ENCODE measurements at places on chromosomes 7 and 10.

- no peak for DNase-seq
Observed at GRCh38 chr7:47132471-47132870, 449.4 kb downstream of the TNS3 start.

GRCh38 chr7:99261646-99262045 lies 11.0 kb upstream of the MYH16 start:
- DNase-seq = no peak

DNA sequence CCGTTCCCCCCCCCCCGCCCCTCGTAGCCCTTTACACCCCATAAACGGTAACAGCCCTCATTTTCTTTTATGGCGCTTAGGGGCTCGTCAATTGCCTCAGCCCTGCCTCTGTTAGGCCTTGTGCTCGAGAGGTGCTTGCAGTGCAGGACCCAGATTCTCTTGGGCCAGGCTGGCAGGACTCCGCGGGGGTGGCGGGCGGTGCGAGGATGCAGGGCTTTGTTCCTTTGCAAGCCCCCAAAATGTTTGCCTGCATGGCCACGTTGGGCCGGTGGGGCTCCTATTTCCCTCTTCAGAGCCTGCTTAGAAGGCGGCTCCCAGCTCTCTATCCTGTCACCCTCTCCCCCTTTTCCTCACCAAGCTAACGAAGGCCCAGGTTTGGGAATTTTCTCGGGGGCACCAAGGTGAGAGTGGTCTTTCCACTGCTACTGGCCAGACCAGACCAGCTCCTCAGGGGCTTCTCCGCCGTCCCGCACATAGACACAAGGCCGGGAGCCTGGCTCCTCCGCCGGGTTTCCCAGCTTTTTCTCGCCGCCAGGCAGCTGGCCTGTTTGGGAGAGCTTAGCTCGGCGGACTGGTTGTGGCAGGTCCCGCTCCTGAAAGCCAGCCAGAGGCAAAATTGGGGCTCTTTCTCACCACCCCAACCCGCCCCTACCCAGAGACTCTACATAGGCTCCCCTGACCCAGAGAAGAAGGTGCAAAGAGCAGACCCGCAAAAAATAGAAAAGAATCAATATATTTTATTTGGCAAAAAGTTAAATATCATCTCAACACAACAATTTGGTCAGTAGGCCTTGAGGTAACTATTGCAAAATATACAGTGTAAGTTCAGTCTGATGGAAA lies 3.4 kb downstream of the HOXA9 start:
- no peak for DNase-seq

DNA sequence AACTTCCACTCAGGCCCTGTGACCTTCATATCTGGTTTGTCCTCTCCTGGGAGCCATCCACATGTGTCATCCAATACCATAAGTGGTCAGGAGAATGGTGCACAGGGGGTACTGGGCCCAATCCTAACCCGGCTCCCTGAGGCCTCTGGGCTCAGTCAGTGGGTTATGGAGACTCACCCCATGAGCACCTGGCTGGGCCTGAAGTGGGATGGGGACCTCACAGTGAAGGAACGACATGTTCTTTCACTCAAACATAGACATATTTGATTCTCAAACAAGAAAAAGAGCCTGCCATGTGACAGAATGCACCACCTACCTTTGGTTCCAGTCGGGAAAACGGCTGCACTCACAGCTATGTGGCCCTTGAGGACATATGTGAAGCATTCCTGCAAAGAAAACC lies 51.8 kb downstream of the XPNPEP1 start:
- no peak for DNase-seq

- no peak for DNase-seq
Observed at GRCh38 chr7:7970531-7971307, 2.1 kb downstream of the GLCCI1 start.

GRCh38 chr7:140049339-140050024 lies 13.3 kb downstream of the PARP12 start:
- DNase-seq = no peak

GRCh38 chr7:1359051-1359400 lies 100.2 kb downstream of the MICALL2 start:
- no peak for DNase-seq

- no peak for DNase-seq
Observed at GRCh38 chr10:31352436-31353226, 33.6 kb downstream of the ZEB1 start.

DNA sequence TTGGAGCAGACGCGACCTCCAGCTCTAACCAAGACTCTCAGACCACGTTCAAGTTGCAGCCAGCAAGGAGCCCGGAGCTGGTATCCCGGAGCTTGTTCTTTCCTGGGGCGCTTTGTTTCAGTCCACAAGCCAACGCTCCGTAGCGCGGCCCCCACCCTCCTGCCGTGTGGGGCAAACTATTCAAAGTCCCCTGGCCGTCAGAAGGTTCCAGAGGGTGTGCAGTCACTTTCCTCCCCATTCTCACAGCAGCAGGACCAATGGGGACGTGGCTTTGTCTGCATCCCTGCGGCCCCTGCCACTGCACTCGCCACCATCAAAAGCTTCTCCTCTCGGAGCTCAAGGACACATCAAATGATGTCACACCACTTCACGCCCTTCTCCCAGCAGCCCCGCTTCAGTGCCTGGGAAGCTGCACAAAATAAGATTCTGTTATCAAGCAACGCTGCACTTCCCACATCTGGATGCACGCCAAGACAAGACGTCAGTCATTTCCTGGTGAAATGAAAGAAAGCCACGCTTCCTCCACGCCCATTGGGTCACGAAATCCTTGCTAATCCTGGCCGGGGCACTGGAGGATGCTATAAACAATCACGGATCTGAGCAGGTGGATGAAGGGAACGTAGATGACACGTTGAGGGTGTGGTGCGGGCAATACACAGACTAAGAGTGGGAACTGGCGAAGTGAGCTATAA lies 348.2 kb downstream of the PTPRN2 start:
- no peak for DNase-seq

GRCh38 chr7:5284304-5285281 lies 1.9 kb downstream of the SLC29A4 start:
- no peak for DNase-seq

GRCh38 chr10:44020322-44021111 lies 364.4 kb downstream of the CXCL12 start:
- DNase-seq = no peak

- no peak for DNase-seq
Observed at GRCh38 chr10:102691285-102692066, 22.7 kb downstream of the ARL3 start.

DNA sequence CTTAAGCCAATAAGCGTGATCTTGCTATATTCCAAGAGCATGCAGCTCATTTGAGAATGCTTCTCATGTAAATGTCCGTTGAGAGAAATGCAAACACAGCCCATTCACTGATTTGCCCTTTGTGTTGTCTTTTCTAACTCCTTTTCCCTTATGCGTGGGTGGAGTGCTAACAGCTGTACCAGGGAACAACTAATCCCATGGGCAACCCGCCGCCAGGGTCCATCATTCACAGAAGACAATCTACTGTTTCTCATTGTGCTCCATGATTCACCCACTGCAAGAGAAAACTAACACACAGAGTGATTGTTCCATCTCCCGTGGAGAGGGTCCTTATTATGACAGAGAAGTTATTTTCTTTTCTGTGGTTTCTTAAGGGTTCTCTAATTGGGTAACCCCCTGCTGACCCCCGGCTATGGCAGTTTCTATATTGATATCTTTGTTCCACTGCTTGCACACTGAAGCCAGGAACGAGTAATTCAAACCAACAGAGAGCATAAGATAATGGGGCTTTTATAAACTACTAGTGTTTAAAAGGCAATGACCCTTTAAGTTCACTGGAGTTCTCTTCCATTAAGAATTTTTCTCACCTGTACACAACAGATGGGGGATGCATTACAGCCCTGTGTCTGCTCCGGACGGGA lies 298.7 kb downstream of the BAMBI start:
- DNase-seq = no peak

DNA sequence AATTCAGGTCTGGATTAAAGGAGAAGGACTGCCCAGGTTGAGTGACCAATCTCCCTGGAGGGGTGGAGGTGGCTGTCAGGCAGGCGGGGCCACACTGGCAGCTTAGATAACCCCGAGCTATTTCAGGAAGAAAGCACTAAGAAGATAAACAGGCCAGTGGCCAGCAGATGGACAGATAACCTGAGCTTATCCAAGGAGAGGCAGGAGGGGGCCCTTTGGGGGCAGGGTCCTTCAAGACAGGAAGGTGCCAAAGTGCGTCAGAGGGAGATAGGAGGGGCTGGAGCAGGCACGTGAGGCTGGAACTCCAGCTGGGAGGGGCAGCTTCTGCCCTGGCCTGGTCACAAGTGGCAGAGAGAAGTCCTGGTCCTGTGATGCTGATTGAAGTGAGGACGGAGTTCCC lies 29.8 kb upstream of the PODXL start:
- no peak for DNase-seq

DNA sequence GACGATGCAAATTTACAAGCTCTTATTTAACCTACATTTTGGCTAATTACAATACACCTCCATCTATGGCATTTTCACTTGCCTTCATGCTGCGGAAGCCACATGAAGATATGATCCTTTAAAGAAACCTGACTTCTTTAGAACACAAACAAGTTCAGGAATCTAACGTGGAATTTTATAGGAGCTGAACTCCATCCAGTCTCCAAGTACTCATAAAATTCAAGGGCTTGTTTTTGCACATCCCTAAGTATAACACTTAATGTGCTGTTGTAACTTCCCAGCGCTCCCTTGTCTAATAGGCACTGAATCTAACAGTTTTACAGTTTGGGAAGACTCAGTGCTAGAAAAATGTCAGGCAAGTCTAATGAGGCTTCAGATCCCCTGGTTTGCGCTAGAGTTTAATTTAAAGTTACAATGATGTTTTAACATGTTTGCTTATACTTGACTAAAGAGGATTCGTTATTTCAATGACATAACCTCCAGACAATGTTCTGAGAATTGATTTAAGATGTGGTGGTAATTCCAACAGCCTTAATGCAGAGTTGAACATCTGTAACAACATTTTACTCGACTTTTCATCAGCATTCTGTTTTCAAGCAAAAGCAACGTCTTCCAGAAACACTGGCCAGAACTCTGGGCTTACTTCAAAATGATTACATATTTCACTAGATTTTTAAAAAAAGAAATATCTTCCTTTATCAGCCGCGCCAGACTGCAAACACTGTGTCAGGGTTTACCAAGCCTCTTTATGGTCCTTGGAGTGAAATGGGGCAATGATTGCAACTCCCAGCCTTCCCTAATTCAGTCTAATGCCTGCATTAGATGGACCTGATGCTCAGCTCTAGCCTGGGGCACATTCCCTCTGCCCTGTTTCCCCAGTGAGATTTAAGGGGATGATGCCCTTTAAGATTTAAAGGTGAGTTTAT lies 664.3 kb downstream of the KCNMA1 start:
- DNase-seq = no peak

GRCh38 chr7:44884621-44885393 lies 523 bp downstream of the PURB start:
- DNase-seq = peak; percentile 33

GRCh38 chr7:127091620-127092019 lies 161.1 kb downstream of the GRM8 start:
- DNase-seq = peak; percentile 3

DNA sequence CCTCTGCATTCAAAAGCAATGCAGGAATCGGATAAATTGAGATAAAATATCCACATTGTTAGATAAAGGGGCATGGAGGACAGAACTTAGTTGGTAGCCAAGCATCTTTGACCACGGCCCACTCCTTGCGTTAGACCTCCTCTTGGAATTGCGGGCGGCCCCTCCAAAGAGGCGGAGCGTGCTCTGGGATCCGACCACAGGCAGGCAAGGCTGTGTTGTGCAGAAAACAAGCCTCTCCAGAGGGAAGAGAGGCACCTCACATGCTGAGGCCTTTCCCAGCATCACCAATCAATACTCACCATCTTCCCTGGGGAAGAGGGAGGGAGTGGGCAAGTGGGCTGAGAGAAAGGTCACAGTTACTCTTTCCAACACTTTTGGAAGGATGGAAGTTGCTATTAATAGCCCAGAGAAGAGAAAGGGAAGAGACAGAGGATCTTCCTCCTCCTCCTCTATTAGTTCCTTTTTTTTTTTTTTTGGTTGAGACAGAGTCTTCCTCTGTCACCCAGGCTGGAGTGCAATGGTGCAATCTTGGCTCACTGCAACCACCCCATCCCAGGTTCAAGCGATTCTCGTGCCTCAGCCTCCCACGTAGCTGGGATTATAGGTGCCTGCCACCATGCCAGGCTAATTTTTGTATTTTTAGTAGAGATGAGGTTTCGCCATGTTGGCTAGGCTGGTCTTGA lies 49.7 kb upstream of the NRF1 start:
- no peak for DNase-seq

- no peak for DNase-seq
Observed at GRCh38 chr10:114319406-114320248, 80.6 kb downstream of the VWA2 start.

GRCh38 chr10:11353006-11353896 lies 258.2 kb downstream of the USP6NL start:
- no peak for DNase-seq

GRCh38 chr10:12501841-12502525 lies 152.6 kb downstream of the CAMK1D start:
- DNase-seq = no peak

GRCh38 chr10:69201045-69201444 lies 19.1 kb upstream of the HKDC1 start:
- no peak for DNase-seq

GRCh38 chr10:36092116-36092515 lies 450.0 kb upstream of the FZD8 start:
- DNase-seq = no peak

DNA sequence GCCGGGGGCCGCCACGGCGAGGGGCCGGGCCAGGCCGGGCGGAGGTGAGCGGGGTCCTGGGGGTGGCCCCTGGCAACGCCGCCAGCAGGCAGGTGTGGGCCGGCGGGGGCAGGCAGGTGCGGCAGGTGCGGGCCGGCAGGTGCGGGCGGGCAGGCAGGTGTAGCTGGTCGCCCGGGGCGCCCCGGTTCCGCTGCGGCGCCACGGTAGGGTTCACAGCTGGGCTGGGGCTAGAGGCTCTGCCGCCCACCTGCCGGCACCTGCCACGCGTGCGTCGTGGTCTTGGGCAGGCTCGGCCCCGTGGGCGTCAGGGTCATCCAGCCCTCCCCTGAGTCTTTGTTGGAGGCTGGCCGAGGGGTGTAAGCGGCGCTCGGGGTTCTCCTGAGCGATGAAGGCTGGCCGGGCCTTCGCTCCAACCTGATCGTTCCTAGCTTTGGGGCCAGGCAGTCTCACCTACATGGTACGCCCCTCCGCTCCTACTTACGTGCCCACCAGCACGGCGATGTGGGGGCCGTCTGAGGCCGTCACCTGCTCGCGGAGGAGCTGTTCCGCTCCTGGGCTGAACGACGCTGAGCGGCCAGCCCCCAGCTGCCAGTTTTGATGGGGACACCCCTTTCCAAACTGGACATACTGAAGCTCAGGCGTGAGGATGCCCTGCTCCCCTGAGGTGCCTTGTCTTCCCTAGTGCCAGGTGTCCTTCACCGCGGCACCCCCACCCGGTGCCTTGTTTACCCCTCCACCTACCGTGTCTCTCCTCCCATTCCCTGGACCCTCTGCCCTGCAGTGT lies 493 bp downstream of the ZMIZ2 start:
- DNase-seq = no peak

DNA sequence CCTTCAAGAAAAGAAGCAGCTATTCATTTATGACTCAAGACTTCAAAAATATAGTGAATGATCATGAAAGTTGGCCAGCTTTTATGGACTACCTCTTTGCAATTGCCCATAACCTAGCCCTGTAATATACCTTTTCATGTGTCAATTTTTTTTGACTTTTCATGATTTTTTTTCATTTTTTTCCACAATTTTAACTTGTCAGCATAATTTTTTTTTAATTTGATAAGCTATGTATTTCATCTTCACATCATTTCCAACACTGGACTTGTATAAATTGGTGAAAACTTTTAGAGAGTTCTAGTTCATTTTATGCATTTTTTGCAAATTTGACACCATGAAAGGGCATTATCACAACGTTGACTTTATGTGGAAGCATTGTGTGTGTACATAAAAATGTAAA lies 220.8 kb upstream of the NFE2L3 start:
- DNase-seq = no peak
